ENCODE measurements at places on chromosomes 16 and 17.

DNA sequence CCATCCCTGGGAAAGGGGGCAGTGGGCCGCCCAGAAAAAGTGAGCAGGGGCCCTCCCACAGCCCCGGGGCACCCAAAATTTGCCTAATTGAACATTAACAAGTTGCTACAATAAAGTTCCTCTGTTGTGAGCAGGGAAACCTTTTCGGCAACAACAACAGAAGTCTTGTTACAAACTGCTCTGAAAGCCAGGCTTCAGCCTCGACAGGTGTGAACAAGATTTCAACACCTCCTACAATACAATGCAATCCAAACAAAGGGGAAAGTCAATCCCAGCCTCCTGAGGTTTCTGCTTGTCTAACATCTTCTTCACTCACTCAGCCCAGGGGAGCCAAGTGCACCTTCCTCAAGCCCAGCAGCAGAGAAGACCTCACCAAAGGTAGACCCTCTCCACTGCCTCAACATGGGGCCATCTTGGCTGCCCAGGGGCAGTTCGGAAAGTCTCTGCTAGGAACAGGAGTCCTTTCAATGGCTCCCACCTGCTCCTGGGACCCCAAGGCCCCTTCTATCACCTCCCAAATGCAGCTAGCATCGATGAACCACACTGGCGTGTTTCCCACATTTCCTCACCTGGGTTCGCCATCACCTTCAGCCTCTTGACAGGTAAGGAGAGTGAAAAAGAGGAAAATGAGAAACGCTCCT, 19.1 kb downstream of the ZFHX3 start:
- no peak for DNase-seq

DNA sequence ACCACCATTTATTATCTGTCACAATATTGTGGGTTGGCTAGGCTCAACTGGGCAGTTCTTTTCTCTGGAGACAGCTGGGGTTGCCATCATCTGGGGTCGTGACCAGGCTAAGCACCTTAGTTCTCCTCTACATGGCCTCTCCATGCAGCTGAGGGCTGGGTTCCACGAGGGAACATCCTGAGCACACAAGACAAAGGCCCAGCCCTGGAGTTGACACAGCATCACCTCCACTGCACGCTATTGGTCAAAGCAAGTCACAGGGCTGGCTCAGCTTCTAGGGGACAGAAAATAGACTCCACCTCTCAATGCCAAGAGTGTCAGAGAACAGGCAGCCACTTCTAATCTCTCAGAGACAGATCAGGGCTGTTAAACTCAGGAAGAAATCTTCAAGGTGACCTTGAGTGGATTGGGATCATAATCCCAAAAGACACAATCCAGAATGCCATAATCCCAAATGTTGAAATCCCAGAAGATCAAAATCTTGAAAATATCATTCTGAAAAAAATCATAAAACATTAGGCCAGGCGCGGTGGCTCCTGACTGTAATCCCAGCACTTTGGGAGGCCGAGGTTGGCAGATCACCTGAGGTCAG, 13.0 kb upstream of the USP10 start:
- DNase-seq = no peak

DNA sequence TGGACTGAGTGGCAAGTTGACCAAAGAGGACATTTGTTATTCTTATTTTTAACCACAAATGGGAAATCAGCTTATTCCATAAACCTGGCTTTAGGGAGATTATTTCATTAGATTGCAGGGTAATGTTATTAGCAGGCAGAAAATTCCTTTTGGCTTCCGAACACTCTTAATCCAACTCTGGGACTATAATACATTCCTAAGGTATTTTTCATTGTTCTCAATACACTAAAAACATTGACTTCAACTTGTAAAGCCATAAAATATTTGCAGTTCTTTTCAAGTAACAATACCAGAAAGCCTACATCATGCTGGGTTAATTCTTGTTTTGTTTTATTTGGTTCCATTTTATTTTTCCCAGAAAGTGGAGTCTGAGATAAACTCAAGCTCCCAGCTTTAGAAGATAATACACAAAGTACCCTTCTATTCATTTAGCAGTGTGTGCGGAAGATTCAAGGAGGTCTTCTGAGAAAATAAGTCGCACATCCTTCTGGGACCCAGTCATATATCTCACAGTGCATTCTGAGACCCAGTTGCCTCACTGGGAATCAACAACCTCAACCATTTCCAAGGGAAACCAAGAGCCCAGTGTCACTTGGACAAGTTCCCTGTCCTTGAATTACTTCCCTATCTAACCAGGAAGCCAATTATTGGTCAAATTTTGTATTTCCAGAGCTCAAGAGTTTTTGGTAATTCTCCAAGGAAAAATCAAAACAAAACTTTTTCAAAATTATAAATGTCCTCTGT, 389.6 kb upstream of the DYNLRB2 start:
- DNase-seq = peak; percentile 6

GRCh38 chr17:1090465-1091189, 89.2 kb downstream of the ABR start:
- DNase-seq = no peak

GRCh38 chr16:84132527-84133285, 12.3 kb downstream of the HSDL1 start:
- DNase-seq = no peak

DNA sequence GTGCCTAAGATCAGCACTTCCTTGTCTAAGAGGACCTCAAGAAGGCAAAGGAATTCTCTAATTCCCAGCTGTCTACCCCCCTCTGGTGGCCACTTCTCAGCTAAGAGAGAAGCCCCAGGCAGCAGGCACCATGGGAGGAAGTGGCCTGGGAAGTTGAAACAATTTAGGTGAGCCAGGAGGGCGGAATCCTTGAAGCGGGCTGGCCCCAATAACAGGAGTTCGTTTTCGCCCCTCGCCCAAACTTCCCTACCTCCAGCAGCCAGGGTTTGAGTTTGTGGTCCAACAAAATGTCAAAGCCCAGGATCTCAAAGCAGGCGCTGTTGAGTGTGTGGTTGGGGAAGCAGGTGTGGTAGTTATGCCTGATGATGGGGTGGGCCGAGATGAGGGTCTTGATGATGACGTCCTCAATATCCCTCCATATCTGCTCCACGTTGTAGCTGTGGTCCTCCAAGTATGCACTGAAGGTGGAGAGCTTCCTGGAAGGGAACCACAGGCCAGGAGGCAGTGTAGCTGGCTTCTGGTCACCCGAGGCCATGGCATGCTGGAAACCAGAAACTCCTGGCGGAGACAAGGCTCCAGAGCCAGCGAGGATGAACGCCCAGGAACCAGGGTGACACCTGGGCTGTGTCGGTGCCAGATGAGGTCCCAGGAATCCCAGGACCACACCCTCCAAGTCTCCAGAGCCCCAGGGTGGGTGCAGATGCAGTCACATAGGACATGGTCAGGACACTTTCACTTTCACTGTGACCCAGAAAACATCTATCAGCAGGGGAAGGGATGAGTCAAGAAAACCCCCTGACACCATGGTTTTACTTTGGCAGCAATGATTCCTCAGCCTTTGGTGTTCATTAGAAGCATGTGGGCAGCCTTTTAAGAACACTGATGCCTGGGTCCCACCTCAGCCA, 25.6 kb downstream of the TTLL6 start:
- DNase-seq = peak; percentile 91

GRCh38 chr16:85534536-85535351, 78.4 kb upstream of the GSE1 start:
- no peak for DNase-seq

DNA sequence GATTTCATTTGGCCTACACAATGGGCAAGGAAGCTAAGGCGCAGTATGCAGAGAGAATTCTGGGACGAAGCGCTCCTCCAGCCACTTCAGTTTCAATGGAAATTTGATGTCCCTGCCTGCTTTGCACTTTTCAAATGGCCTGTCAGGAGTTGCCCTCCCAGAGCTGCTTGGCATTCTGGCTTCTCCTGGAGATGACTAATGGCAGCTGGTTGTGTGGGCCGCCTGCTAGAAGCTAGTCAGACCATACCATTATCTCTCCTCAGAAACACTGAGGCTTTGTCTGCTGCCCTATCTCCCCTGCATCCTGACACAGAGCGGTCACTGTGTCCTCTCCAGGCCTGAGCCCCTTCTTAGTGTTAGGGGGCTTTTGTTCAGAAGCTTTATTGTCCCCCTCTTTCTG, 180.1 kb downstream of the SPECC1 start:
- no peak for DNase-seq

DNA sequence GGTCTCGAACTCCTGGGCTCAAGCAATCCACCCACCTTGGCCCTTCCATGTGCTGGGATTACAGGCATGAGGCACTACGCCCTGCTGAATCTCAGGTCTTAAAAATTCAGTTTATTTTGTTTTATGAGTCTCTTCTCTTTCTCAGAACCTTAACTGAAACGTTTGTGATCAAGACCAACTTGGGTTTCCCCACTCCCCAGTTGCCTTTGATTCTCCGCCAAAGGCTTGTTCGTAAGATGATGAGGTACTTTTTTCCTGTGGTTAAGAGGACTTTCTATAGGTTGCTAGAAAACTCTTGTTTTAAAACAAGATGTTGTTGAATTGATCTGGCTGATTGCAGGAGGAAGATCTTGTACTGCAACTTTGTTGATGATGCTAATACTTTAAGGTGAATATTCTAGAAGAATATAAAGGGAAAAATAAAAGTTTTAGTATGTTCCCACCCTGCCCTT, 11.7 kb downstream of the ABCC1 start:
- DNase-seq = peak; percentile 24

Data from umbilical cord (tissue), 2 donors.